ENCODE measurements at places on chromosomes 13 and 19.

DNA sequence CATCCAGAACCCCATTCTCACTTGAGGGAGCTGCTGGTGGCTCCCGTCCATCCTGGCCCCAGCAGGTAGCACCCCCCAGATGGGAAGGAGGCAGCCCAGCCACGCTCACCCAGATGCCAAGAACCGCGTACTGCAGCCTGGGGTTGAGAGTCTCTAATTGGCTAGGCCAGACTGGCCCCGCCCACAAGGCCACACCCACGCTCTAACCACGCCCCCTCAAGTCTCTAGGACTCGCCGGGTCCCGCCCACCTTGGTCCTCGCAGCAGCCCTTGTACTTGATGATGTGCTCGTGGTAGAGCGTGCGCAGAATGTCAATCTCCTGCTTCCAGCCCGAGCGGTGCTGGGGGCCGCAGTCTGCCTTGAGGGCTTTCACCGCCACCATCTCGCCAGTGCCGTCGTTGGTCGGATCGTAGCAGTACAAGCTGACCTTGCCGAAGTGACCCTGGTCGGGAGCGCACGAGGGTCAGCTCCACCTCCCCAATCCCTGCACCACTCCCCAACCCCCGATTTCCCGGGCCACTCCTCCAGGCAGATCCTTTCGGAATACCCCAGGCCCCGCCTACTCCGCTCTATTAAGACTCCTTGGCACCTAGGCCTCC lies 14.5 kb upstream of the ICAM3 start:
- DNase-seq = no peak

DNA sequence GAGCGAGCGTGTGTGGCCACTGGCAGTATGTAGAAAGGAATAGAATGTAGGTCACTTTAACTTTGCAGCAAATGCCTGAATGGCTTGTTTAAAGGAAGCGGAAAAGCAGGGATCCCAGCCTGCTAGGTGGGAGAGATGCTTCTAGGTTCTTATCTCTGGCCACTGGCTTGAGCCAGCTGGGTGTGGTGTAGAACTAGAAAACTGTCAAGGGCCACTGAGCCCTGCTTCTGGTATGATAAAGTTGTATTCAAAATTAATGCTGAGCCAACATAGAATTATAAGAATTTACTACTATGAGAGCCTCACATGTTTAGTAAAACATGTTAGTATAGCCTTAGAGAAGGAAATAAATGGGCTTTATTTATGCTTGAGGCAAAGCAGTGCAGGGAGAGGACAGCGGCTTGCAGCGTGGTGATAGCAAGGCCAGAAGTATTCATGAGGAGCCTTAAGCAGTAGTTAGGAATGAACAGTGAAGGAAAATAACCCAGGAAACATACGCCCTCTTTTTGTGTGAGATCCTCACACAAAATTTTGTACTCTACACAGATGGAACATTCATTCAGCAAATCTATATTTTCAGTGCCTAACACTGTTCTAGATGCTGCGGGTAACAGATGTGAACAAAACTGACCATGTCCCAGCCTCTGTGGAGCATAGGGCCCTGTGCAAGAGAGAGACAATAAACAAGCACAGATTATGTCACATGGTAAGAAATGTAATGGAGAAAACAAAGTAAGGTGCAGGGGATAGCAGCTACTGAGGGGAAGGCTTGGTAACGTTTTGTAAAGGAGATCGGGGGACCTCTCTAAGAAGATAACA lies 863.2 kb downstream of the DIAPH3 start:
- no peak for DNase-seq

DNA sequence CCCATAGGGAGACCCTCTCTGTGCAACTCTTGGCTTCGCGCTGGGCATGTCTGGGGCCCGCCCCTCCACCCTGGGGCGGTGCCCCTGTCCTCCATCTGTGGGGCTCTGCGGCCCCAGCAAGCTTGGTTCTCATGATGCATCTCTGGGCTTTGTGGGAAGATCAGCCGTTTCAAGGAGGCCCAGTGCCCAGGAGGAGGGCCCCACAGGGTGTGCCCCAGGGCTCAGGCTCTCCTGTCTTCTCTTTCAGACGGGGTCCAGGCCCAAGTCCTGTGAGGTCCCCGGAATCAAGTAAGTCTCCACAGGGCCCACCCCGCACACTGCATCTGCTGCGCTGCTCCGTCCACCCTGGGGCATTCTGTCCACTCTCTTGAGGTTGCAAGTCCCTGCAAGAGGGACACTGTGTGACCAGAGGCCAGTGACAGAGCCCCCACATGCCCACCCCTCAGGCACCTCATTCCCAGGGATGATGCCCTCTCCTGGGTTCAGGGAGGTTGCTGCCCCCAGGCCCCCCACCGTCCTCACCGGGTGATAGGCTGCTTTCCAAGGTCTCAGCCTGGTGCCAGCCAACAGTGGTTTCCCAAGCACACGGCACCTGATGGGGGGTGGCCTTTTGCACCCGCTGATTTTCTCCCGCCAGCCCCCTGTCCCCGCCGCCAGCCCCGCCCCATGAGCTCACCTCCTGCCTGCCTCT lies 31.7 kb downstream of the COMP start:
- no peak for DNase-seq

DNA sequence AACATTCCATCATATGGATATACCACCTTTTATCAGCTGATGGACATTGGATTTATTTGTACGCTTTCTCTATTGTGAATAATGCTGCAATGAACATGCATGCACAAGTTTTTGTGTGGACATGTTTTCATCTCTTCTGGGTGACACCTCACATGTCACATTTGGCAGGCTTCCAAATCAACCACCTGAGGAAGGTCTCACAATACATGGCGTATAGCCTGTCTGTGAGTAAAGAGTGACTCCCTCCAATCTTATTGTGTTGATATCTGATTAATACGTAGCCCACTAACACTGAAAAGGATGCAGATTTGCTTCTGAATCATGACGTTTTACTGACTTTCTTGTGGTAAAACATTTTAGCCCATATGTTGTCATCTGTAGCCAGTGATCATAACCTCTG lies 61.1 kb downstream of the SLC15A1 start:
- DNase-seq = no peak

DNA sequence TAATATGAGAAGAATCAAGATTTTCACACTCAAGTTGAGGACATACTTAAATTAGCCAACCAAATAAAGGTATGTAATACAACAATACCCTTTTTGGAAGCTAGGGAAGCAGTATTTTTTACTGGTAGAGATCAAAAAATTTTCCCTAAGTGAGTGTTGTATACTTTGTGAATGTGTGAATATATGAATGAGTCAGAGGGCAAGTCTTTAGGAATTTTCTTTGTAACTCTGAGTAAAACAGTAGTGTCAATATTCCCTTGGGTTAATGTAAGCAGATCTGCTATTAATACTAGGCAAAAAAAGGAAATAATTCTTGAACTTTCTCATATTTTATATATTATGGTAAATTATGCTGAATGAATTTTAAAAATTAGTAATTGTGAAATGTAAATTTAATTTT lies 1161.8 kb upstream of the MIR17HG start:
- DNase-seq = no peak
